ENCODE measurements at places on chromosomes 2 and 18.

DNA sequence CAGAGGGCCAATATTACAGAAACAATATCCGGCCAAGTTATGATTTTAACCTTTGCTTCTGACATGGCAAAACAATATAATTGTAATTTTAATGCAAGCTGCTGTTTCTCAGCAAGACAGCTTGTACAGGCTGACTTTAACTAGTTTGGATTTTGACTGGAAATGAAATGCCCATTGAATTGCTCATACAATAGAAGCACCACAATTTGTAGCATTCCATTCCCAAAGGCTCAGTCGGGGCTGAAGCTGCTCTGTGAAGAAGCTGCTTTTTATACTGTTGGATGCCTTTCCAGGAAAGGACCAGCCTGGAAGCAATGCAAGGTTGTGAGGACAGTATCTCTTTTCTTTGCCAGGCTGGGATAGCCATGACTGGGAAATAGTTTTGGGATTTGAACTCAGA, 677.0 kb upstream of the FANCL start:
- no peak for DNase-seq

DNA sequence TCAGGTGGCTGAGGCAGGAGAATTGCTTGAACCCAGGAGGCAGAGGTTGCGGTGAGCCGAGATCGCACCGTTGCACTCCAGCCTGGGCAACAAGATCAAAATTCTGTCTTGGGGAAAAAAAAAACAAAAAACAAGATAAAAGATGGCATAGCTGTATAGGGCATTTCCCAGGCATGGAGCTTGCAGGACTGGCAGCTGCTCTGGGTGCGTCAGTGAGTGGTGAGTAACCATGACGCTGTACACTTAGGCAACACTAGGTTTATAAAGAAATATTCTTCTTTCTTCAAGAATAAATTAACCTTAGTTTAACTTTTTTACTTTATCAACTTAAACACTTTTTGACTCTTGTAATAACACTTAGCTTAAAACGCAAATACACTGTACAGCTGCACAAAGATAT, 15.4 kb downstream of the TGOLN2 start:
- no peak for DNase-seq

- no peak for DNase-seq
Observed at GRCh38 chr18:3236470-3236869, 11.1 kb upstream of the MYL12A start.

- no peak for DNase-seq
Observed at GRCh38 chr2:180542511-180542910, 437.9 kb upstream of the UBE2E3 start.

GRCh38 chr2:106011380-106011779, 182.7 kb downstream of the UXS1 start:
- DNase-seq = no peak

- DNase-seq = no peak
Observed at GRCh38 chr18:8601277-8602032, 7.8 kb upstream of the RAB12 start.

DNA sequence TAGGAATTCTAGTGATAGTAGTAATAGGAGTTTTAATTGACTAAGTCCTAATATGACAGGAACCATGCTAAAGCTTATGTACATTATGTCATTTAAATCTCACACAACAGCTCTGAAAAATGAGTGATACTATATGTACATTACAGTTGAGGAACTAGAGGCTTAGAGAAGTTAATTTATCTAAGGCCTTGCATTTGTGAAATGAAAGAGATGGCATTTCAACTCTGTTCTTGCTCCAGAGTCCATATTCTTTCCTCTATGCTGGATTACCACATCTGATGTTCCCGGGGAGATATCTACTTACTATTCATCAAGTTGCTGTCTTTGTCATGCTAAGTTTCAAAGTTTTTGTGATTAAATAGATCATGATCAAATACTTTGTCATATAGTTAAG, 5.7 kb downstream of the AGPS start:
- DNase-seq = no peak

- DNase-seq = no peak
Observed at GRCh38 chr18:8435376-8435775, 173.9 kb upstream of the RAB12 start.

DNA sequence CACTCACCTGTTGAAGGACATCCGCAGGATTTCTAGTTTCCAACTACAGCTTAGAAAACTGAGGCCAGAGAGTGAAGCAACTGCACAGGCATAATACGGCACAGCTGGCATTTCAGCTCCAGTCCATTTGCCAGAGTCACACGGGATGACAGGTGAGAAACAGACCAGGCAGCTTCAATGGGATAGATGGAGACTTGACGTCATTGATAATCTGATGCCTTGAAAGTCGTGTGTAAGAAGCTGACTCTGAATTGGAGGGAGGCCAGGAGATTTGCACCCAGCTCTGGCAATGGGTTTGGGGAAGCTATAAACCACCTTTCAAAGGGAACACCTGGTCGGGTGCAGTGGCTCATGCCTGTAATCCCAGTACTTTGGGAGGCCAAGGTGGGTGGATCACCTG, 12.4 kb upstream of the DNMT3A start:
- no peak for DNase-seq

DNA sequence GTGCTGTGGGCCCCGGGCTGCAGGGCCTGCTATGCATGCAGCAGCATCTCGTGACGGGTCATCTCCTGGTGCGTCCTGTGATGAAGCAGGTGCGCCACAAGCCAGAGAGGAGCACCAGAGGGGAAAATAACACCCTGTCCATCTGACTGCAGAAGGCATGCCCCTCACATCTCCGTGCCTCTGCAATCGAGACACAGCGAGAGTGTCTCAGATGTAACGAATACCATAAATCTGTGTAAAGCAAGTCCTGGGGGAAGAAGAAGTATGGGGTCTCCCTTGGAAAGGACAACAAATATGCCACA, 137.5 kb downstream of the PTGR3 start:
- DNase-seq = no peak

DNA sequence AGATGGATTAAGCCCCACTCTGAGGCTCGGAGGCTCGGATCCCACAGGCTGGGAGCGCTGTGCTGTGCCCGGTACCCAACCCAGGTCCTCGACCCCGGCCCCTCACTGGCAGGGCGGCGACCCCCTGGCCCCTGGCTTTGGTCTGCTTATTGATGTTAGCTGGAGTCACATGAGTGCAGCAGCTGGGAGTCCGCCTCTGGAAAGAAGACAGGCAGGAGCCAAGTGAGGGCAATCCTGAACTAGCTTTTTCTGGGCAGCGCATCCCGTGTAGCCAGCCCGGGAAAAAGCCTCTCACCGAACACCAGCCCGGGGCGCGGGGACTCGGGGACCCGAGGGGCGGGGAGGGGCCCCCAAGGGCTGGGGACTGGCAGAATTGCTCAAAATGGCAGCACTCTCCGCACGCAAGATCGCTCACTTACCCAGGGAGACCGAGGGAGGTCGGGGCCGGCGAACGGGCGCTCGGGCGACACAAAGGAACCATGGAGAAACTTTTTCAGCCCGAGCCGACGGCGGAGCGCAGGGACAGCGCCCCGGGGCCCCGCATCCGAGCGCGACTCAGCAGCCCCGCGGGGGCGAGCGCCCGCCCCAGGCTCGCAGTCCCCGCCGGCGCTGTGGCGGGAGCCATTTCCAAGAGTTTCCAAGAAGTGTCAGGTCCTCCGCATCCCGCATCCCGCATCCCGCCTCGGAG, 567 bp downstream of the TMEM200C start:
- DNase-seq = peak; percentile 18

DNA sequence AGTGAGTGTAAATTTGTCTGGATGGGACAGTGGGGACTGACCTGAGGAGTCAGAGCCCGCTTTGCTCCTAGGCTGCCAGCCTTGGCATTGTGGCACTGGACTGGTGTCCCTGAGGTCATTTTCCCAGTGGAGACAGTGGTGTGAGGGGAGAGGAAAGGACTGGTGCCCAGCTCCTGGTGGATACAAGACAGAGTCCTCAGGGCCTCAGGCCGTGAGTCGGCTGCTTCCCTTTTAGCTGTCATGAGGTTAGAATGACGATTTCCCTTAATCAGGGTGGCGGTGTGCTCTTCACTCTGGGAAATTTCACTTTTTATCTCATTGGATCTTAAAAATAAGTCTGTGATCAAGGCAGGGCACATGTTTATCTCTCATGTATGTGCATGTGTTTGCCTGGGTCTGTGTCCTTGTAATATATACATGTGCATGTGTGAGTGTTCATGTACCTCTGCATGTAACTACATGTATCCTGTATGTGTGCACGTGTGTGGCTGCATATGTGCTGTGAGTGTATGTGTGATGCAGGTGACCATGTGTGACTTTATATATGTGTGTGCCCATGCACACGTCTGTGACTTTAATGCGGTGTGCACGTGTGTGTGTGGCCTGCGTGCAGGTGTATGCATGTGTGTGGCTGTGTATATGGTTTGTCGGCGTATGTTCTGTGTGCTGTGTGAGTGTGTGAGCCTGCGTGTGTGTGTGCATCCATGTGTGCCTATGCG, 55.7 kb downstream of the GLI2 start:
- no peak for DNase-seq

- no peak for DNase-seq
Observed at GRCh38 chr2:3642521-3643215, 15.3 kb upstream of the ALLC start.

GRCh38 chr2:120257522-120257921, 4.9 kb downstream of the RALB start:
- no peak for DNase-seq

DNA sequence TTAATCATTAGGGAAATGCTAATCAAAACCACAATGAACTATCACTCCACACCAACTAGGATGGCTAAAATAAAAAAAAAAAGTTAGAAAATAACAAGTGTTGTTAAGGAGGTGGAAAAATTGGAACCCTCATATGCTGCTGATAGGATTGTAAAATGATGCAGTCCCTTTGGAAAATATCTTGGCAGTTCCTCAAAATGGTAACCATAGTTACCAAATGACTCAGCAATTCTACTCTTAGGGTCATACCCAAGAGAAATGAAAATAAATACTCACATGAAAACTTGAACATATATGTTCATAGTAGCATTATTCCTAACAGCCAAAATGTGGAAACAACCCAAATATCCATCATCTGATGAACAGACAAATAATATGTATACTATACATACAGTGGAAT, 15.7 kb upstream of the ACVR2A start:
- no peak for DNase-seq

- no peak for DNase-seq
Observed at GRCh38 chr18:50080316-50080715, 114.6 kb downstream of the MYO5B start.

Measured in breast epithelium (tissue), 4 donors.